NCI-H1048 (cell line): ENCODE measurements at places on chromosomes 2 and 18.

DNA sequence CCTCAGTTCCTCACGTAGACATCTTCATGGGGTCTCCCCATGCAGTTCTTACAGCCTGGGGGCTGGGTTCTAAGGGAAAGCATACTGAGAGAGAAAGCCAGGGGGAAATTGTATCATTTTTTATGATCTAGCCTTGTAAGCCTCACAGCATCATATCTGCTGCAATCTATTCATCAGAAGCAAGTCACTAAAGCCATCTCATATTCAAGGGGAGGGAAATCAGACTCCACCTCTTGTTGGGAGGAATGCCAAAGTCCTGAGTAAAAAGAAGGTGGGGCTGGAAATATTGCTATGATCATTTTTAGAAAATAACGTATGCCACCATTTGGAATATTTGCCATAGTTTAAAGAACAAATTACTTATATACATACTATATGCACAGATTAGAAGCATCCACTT is 304.6 kb downstream of the TXNL1 start:
- DNase-seq: no peak

DNA sequence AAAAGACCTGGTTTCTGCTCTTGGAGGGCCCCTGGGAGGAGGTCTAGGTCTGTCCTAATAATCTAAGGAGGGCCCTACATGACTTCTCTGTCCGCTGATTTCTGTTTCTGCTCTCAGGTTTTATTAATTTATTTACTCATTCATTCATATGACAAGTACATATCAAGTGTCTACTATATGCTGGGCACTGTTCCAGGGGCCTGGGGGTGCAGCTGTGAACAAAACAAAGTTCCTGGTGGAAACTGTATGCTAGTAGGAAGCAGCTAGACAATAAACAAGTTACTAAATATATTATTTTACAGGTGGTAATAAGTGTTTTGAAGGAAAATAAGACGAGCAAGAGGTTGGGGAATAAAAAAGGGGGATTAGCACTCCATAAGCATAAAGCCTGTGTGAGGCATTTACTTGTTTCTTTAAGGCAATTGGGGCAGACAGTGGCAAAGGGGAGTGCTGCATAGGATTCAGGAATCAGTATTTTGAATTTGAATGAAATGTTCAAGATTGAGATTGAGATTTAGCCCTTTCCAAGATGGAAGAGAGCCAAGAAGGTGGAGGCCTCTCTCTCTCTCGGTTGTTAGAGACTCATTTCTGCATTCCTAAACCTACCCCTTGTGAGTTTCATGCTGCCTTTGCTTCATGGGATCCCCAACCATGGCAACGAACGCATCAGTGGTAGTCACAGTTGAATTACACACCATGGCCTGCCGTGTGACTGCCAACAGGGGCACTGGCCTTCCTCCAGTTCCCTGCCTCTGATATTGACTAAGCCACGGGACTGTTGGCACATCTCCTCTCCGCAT is 28.3 kb downstream of the DRC1 start:
- DNase-seq: no peak

DNA sequence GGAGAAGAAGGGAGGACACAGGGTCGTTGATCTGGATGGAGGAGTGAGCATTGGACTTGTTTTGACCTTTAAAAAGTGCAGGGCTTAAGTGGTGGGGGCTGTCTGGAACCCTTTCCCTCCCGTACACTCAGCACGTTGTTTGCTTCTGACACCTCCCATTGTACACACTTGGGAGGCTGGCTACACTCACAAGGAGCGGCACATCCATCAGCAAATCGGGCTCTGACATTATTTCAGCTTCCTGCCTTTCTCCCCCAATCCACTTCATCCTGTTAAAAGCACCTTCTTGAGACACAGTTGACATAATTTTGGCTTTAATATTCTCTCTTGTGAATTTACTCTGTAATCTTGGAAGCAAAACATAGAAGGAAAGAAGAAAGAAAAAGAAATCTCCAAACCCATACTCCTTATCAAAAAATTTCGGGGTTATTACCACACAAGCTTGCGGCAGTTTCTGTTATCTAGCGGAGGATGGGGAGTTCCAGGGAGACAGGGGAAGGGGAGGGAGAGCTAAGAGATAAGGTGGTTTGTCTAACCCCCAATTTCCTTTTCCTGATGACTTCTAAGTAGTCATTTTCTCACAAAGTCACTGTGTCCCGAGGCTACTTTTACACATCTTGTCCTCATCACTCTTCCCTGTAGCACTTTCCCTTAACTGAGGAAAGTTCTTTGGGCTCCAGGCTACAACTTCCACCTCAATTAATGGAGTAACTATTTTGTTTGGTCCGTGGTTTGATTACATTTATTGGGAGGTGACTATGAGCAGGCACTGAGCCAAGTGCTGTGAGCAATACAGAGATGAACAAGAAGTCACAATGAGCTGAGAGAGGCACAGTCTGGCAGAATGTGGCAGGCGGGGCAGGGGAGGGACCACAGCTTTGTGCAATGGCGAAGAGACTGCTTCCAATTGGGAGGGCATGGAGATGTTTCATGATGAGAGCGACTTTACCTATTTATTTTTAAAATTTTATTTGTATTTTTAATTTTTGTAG is 240.1 kb upstream of the MEX3C start:
- DNase-seq: no peak

DNA sequence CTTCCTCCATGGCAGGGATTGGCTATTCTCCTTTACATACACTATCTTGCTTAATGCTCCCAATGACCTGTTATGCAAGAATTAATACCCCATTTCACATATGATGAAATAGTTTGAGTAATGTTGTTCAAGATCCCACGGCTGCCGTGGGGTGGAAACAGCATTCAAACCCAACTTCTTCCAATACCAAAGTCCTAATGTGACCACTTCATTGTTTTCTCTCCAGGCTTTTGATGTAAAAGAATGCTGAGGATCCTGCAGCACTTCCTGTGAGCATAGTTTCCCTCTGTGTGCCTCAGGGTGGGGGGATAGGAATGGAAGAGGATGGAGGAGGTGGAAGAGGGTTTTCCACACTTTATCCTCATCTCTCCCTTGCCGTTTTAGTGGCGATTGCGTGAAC is 199.4 kb downstream of the IRS1 start:
- DNase-seq: no peak

DNA sequence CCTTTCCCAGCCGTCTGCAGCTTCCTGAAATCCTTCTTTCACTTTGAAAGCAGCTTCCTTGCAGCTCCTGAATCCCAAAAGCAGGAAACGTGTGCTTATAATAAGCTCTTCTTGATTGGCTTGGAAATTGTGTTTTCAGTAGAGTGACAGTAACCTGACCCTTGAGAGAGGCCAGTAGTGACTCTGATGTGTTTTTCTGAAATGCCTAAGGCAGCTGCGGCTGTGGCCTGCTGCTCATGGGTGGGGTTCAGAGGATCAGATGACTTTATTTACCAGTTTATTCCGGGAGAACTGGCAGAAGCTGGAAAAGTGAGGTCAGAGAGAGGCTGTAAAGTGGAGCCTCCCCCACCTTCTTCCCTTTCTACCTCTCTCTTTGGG is 31.9 kb upstream of the RPIA start:
- no peak for DNase-seq

- DNase-seq: no peak
Measured at GRCh38 chr2:149029307-149029965, 9.1 kb upstream of the LYPD6B start.

DNA sequence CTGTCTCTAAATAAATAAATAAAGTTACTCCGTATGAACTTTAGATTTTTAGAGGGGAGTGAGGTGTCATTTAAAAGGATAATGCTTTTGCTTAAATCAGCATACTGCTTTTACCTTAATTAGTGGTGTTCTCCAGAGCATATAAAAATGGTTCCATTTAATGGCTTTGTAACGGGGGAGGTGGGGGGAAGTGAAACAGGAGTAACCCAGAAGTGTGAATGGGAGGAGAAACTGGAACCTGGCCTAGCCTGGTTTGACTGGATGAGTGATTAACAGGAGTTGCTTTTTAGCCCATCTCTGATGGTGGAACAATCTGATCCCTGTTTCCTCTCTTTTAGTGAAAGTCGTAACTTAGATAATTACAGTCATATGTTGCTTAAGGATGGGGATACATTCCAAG is 1.6 kb downstream of the CNDP2 start:
- DNase-seq: no peak
